ENCODE measurements at places on chromosomes 11 and 22.

GRCh38 chr11:102293873-102294601 lies 23.2 kb upstream of the BIRC3 start:
- no peak for DNase-seq

- DNase-seq = no peak
These were observed 1045.3 kb downstream of the BRD1 start for GRCh38 chr22:48782326-48782725.

DNA sequence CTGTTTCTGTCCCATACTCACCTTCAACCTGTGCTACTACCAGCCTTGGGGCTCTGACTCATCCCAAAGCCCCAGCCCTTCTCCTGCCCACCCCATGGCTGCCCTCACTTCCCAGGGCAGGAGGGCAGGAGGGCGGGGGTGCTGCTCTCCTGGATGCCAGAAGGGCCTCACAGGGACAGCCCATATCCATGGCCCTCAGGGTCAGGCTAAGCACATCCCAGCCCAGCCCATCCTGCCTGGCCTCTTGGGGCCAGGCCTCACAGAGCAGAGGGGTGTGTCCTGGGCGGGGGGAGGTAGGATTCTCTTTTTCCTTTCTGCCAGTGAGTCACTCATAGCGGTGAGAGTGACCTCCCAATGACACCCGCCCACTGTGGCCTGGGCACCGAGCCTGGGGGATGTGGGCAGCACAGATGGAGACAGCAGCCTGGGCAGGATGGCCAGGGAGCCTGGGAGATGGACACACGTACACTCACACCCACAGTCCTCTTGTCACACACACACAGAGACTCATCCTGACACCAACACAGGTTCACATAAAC lies 2.4 kb downstream of the LTBP3 start:
- DNase-seq = no peak

DNA sequence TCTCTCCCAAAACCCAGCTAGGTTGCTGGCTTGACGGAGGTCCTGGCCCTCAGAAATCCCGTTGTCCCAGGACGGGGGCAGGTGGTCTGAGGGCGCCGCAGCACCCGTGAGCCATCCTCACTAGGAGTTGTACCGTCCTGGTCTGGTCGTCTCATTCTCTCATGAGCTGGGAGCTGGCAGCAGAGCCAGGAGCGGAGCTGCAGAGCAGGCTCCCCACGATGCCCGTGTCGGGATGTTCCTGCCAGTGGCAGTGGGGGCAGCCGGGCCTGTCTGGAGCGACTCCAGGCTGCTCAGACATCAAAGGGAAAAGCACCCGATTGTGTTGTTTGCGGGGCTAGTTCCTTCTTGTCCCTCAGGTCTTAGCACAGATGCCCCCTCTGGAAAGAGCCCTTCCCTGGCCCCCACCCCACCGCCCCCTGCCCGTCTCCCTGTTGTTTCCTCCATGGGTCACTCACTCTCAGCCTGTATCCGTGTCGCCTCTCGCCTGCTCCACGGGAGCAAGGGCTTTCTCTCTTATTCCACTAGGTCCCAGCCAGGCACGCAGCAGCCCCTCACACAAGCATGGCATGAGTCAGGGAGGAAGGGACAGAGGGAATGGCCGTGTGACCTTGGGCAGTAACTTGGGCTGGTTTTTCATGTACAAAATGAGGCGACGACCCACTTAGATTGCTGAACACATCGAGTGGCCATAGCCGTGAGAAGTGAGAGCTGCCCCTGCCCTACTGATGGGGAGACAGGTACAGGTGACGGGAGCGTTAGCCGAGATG lies 23.2 kb upstream of the MGAT3 start:
- DNase-seq = no peak

- DNase-seq = peak; percentile 67
These were observed 13.9 kb downstream of the OTUB1 start for GRCh38 chr11:64000026-64000739.

DNA sequence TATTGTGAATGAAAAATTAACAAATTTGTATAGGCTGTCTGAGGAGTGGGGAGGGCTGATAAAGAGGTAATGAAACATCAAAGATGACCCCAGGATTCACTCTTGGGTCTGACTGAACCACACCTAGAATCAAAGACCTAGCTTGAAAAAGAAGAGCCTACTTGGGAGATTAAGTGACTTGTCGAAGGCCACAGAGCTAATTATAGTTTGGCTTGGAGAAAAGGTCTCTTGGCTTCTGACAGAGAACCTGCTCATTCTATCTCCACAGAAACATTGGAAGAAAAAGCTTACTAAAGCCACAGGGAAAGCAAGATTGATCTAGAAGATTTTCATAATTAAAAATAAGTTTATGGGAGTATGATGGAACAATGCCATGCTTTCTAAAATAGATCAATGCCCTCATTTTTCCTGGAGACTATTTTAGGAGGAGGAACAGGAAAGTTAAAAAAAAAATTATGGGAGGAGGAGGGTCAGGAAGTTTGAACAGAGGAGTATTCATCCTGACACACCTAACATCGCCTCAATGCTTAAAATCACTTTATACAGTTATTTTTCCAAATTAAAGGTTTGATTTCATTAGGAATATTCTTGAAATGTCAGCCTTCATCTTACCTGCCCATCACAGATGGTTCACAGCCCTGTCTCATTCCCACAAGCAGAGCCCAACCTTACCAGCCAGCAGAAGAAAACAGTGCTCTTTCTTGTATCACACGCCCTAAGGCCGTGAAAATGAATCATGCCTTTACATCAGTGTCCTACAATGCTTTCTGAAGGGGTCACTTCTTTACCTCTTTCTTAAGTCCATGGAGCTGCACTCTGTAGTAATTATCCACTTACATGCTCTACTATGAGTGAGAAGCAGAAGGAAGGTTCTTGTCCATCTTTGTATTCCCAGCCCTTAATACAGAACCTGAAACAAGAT lies 231.1 kb upstream of the MPPED2 start:
- DNase-seq = no peak

- DNase-seq = no peak
These were observed 3.9 kb downstream of the CSTF3 start for GRCh38 chr11:33157103-33158027.

GRCh38 chr11:72292106-72292785 lies 48.3 kb upstream of the PHOX2A start:
- no peak for DNase-seq

DNA sequence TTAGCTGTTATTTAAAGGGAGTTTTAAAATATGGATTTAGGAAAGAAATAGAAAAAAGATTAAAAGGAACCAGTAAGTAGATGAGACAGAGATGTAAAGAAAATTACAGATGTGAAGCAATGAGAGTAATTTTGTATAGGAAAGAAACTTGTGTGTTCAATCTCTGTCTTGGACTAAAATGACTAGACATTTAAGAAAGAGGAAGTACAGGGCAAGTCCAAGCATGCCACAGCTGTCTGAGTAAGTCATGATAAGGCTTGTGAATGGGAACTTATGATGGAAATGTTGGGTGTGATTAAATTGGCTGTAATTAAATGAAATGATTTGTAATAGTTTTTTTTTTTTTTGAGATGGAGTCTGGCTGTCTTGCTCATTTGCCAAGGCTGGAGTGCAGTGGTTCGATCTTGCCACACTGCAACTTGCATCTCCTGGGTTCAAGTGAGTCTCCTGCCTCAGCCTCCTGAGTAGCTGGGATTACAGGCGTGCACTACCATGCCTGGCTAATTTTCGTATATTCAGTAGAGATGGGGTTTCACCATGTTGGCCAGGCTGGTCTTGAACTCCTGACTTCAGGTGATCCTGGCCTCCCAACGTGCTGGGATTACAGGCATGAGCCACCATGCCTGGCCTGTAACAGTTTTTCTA lies 5.9 kb upstream of the ACY3 start:
- no peak for DNase-seq

DNA sequence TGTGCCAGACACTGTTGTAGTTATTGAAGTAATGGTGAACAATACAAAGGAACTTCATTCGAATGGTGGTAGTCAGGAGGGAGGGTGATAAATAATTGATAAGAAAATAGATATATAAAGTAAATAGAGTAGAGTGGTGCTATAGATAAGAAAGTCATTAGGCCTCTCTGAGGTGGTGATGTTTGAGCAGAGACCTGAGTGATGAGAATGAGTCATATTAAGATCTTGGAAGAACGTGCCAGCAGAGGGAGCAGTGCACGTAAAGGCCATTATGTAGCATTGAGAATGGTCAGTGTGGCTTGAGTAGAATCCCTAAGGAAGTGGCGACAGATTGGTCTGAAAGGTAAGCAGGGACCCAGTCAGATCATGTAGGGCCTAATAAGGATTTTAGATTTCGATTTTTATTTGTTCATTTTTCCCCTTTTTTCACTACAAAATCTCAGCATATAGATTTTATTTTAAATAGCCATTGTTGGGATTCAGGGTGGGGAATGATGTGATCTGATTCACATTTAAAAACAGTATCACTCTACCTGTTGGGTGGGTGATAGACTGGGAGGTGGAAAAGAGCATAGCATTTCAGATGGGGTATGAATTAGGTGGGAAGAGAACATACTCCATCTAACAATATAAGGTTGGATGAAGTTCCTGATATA lies 44.7 kb downstream of the CCDC90B start:
- DNase-seq = no peak

GRCh38 chr11:65060913-65061408 lies 2.6 kb upstream of the NAALADL1 start:
- no peak for DNase-seq
